ENCODE measurements at places on chromosomes 7 and 10.
A peak's percentile ranks its signal among the peaks of the same experiment; 100 is the strongest.

- DNase-seq = no peak
Measured at GRCh38 chr7:26309089-26309488, 17.4 kb downstream of the SNX10 start.

DNA sequence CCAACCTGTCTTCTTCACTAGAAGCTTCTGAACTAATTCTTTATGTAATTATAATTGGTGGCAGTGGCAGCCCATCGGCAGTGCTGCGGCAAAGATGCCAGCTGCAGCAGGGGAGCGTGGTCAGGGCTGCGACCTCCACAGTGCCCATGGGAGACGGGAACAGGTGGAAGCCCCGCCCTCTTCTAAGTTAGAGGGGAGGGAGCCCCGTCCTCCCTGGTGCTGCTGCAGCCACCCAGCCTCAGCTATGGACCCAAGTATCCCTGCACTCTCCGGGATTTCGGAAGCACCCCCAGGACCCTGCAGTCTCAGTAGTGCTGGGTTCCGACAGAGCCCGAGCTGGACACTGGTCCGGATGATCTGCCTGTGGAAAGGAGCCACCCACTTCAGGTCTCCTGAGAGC lies 117.0 kb upstream of the MBL2 start:
- no peak for DNase-seq

- DNase-seq = no peak
Measured at GRCh38 chr10:43202224-43202656, 64.0 kb downstream of the CSGALNACT2 start.

- peak; percentile 86 for DNase-seq
Measured at GRCh38 chr7:141072548-141073172, 1.2 kb upstream of the TMEM178B start.

GRCh38 chr7:86058649-86059048 lies 585.1 kb upstream of the GRM3 start:
- no peak for DNase-seq

GRCh38 chr7:114718861-114719260 lies 203.0 kb upstream of the MDFIC start:
- no peak for DNase-seq

- no peak for DNase-seq
Measured at GRCh38 chr10:97123765-97124164, 62.0 kb downstream of the SLIT1 start.

DNA sequence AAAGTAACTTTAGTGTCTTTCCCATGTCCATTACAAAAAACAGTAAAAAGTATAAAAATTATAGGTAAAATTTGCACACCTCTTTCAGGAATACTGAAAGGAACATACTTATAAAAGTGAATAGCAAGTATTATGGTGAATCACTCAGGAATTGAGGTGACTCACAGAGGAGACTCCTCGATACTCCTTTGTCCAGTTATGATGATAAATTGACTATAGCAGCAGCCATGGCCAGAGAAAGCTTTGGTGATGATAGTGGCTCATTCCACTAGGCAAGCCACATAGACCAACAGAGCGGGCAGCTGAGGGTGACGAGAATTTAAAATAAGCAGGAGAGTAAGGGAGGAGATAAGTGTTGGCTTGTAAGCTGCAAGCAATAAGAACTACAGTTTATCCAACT lies 1231.1 kb upstream of the CELF2 start:
- no peak for DNase-seq

- no peak for DNase-seq
Measured at GRCh38 chr7:10803720-10804119, 170.0 kb upstream of the PHF14 start.

DNA sequence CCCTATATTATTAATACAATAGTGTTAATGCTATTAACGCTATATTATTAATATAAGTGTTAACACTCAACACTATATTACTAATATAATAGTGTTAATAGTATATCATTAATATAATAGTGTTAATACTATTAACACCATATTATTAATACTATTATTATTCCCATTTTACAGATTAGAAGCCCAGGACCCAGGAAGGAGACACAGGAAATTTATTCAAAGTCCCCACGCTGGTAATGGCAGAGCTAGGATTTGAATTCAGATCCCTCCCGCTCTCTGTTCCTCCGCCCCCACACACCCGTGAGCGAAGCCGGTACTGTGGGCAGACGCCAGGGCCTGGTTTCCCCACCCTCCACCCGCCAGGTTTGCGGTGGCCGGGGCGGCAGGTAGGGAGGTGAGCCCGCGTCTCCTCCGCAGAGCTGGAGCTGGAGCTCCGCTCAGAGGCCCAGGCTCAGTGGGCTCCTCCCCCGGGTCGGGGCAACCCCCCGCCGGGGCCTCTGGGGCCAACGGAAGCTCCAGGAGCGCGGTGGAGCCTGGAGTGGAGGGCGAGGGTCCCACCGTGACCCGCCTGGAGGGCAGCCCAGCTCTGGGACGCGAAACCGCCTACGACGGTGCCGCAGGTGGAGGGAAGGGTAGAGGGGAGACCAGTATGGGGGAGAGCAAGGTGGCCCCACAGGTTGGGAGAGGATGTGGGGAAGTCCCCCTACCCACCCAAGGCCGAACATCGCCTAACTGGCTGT lies at the start of gene TMEM225B:
Gene TMEM225B, plus strand, starts transcription at position 506 of the 740 bp plus-strand sequence. CDS start 6,122 bp downstream, outside the sequence.
- no peak for DNase-seq

DNA sequence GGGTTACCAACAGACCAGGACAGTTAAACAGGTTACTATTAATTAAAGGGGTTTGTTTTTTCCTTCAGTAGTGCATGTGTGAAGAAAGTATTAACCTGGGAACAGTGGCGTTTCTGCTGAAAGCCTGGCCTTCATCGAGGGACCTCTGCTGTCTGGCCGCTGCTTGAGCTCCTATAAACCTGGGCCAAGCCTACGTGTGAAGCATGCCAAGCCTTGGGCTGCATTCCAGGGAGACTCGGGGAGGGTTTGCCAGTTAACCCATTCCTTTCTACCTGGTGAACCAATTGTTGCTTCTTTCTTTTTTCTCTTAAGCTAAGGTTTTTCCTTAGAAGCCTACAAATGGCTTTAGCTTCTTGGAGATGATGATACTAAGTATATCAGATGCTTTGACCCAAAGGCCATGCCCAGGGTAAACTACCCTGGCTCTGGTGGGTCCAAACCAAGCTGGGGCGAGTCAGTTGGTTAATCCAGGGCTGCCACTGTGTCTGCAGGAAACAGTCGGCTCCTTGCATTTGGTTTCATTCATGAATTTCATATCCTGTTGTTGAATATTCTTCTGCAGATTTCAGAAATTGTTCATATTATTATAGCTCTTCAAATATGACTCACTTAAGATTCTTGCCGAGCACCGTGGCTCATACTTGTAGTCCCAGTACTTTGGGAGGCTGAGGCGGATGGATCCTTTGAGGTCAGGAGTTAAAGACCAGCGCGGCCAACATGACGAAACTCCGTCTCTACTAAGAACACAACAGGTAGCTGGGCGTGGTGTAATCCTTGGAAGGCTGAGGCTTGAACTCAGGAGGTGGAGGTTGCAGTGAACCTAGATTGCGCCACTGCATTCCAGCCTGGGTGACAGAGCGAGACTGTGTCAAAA lies 23.8 kb downstream of the PFKP start:
- peak; percentile 88 for DNase-seq

GRCh38 chr7:158789842-158790241 lies 39.5 kb downstream of the ESYT2 start:
- no peak for DNase-seq

- no peak for DNase-seq
Measured at GRCh38 chr7:66507764-66508296, 120.9 kb upstream of the KCTD7 start.
